Body of pancreas (tissue), 4 donors: ENCODE measurements at places on chromosomes 13 and 19. TPM values are rescaled to one million over a fixed set of nuclear protein-coding genes. Genes with fewer than 3 reads are reported as not detected.

GNA15 gene
- total RNA-seq = 1.6 TPM

TMEM150B gene
- 1.0 TPM for total RNA-seq

DNA sequence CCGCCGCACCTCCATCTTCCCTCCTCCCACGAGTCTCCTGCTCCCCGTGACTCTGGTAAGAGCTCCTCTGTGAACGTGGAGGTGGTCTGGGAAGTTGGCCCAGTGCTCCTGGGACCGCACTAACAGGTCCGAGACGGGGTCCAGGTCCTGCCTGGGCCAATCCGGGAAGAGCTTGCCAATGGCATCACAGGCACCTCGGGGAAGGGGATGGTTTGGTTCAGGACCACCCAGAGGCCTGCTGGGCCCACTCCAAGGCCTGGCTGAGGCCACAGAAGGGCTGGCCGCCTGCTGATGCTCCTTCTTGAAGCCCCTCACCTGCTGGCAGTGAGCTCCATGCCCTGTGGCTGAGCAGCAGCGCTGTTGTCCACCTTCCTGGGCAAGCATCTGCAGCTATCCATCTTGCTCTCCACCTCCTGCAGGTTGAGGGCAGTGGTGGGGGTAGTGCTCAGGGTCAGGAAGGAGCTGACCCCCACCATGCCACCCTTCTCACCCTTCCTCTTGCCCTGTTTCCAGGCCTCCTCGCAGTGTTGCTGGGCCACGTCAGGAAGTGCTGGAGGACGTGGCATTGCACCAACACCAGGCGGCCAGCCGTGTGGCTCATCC is 41.2 kb upstream of the TPM4 start:
- no peak for DNase-seq

PRR12 gene
- total RNA-seq = 23.4 TPM

GRCh38 chr13:99471221-99472121 is 29.8 kb upstream of the TM9SF2 start:
- DNase-seq = no peak
